Thyroid gland (tissue), 4 donors: ENCODE measurements at places on chromosomes 3 and 15. TPM values are rescaled to one million over a fixed set of nuclear protein-coding genes. Genes with fewer than 3 reads are reported as not detected.

Gene SLC28A2
- not detected for total RNA-seq

Gene HDDC3
- total RNA-seq, result 13.3 TPM

Gene PP2D1
- total RNA-seq, result not detected

Gene QRICH1
- 95.1 TPM for total RNA-seq

Gene CD86
- 4.2 TPM for total RNA-seq

Gene UPK1B
- not detected for total RNA-seq

Gene SUCLG2
- 64.4 TPM for total RNA-seq

Gene FOXB1
- total RNA-seq, result not detected

Gene ESYT3
- 25.1 TPM for total RNA-seq

Gene RAMAC
- total RNA-seq, result 18.7 TPM

Gene SH2D7
- not detected for total RNA-seq

Gene CEP63
- 26.5 TPM for total RNA-seq

Gene UBA5
- 74.4 TPM for total RNA-seq

Gene COL6A5
- total RNA-seq, result not detected

Gene RBP2
- total RNA-seq, result not detected

Gene PPP1R14D
- total RNA-seq, result not detected

Gene PLA2G4B
- 13.0 TPM for total RNA-seq
